ENCODE measurements at places on chromosomes 13 and 19.

DNA sequence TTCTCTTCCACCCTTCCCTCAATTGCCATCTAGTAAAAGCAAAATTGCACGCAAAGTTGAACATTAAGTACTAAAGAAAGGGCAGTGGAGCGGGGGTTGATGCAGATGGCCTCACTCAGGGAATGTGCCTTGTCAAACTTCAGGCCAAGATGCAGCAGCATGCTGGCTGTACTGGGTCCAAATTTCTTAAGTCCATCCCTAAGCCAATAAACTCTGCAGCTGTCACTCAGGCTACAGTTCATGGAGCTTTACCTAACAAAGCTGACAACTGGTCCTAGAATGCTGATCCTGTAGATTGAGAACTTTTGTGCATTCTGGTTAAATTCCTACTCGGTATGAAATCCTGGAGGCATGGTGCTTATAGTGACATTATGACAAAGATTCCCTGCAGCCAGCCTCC, 88.4 kb downstream of the FOXO1 start:
- H3K27me3 ChIP-seq = no peaks in the 10 kb centered on the region
- no peak overlapping the region for H3K4me3 ChIP-seq
- DNase-seq = no peak
- peak overlapping the region; percentile 55 for H3K27ac ChIP-seq
- peaks cover 11% of the 10 kb centered on the region for H3K36me3 ChIP-seq
- peaks cover 97% of the 10 kb centered on the region for H3K4me1 ChIP-seq

DNA sequence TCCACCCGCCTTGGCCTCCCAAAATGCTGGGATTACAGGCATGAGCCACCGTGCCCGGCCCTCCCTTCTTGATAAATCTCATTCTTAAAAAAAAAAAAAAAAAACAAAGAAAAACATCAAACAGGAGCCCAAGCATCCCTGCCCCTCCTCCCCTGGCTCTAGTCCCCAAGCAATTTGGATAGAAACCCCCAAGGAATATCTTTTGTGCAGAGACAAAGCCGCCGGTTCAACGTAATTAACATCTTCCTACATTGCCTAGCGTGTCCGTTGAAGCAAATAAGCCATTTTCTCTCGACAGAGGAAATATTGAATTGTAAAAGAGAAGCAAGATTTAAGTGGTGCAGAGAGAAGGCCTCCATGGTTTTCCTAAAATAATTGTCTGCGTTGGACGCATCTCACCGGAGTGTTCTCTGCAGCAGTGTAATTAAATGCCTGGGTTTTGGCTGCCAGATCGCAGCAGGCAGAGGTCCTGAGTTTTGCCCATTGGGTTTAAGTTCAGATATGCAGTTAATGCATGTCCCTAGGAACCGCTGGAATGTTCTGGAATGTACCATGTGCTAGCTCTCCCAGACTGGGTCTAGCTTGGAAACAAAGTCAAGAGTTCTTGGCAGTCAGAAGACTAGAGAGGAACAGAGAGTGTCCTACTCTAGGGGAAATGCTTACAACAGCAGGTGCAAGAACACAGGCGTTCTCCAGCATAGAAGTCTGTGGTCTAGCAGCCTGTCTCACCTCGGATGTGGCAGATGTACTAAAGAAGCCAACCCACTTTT, 30.8 kb downstream of the PIN1 start:
- H3K27ac ChIP-seq = peak overlapping the region; percentile 33
- H3K4me3 ChIP-seq = no peak overlapping the region
- peak; percentile 44 for DNase-seq

- no peak for DNase-seq
- H3K4me1 ChIP-seq = no peaks in the 10 kb centered on the region
- no peaks in the 10 kb centered on the region for H3K27me3 ChIP-seq
- no peak overlapping the region for H3K4me3 ChIP-seq
- no peaks in the 10 kb centered on the region for H3K36me3 ChIP-seq
These were observed 428.3 kb upstream of the MIR17HG start for GRCh38 chr13:90919153-90919552.

DNA sequence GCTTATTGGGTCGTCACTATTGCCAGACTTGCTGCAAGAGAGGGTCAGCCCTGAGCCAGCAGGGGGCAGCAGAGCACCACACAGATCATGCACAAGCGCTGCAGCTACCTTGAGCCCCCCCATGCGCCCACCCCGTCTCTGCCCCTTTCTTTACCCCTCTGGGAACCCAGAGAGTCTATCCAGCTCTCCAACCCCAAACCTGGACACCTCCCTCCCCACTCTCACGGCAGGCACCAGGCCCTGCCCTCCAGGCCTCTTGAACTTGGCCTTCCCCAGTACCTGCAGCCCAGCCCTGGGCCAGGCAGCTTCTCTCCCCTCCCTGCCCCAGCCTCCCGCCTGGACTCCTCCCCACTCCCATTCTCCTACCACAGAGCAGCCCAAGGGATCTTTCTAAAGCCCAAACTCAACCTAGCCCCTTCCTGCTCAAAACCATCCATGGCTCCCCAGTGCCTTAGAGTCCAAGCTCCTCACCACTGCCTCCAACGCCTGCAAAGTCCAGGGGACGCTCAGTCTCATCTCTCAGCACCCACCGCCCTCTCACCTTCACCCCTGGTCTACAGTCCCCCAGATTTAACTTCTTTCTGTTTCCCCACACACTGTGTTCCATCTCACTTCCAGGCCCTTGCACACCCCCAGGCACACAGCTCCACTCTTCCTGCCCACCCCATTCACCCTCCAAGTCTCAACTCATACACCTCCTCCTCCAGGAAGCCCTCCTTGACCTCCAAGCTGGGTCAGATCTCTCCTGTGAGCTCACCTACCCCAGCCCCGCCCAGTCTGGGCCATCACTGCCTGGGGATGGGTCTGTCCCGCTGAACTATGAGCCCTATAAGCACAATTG, 9.4 kb upstream of the CEACAM16 start:
- peaks cover 17% of the 10 kb centered on the region for H3K27me3 ChIP-seq
- H3K36me3 ChIP-seq = no peaks in the 10 kb centered on the region
- DNase-seq = peak; percentile 90
- H3K27ac ChIP-seq = peak overlapping the region; percentile 45
- H3K4me3 ChIP-seq = no peak overlapping the region

DNA sequence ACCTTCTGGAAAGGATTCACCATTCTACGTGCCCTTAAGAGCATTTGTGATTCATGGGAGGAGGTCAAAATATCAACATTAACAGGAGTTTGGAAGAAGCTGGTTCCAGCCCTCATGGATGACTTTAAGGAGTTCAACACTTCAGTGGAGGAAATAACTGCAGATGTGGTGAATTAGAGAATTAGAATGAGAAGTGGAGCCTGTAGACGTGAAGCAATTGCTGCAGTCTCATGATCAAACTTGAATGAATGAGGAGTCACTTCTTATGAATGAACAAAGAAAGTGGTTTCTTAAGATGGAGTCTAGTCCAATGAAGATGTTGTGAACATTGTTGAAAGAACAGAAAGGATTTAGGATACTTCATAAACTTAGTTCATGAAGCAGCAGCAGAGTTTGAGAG, 129.1 kb downstream of the TNFRSF19 start:
- no peak for DNase-seq
- no peak overlapping the region for H3K27ac ChIP-seq
- no peaks in the 10 kb centered on the region for H3K36me3 ChIP-seq
- no peak overlapping the region for H3K4me3 ChIP-seq
- H3K4me1 ChIP-seq = peaks cover 15% of the 10 kb centered on the region

DNA sequence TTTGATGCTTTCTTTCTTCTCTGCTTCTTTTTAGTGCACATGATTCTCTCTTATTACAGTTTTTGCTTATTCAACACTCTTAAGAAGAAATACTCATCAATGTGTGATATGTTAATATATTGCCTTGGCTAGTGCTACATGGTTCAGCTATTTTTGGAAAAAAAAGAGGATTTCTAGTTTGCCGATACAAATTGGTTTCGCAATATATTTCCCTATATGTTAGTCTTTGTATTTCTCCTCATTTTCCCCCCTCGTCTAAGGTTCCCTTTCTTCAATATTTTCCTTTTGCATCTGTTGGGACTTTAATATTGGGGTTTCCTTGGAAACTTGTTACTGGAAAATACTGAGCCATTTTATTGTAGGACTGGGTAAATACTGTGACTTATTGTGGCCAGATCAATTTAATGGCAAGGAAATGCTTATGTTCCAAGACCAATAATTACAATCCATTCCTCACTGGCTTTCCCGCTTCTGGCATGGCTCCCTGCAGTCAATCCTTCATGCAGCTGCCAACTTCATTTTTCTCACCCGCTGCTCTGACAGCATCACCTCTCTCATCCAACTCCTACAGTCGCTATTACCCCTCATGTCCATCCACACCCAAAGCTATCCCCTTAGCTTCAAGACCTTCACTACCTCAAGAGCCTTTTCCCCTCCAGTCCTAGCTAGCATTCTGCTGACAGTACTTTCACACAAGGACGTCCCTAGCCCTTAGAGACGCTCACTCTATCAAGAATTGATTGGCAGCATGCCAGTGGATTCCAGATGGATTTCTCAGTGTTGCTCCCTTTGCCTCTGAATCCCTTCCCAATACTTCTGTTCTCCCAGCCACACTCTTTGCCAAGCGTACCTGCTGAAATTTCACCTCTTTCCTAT, 280.1 kb upstream of the TMTC4 start:
- H3K4me3 ChIP-seq = no peak overlapping the region
- no peak for DNase-seq
- H3K27ac ChIP-seq = no peak overlapping the region
- no peaks in the 10 kb centered on the region for H3K4me1 ChIP-seq
- no peaks in the 10 kb centered on the region for H3K27me3 ChIP-seq
- no peaks in the 10 kb centered on the region for H3K36me3 ChIP-seq

DNA sequence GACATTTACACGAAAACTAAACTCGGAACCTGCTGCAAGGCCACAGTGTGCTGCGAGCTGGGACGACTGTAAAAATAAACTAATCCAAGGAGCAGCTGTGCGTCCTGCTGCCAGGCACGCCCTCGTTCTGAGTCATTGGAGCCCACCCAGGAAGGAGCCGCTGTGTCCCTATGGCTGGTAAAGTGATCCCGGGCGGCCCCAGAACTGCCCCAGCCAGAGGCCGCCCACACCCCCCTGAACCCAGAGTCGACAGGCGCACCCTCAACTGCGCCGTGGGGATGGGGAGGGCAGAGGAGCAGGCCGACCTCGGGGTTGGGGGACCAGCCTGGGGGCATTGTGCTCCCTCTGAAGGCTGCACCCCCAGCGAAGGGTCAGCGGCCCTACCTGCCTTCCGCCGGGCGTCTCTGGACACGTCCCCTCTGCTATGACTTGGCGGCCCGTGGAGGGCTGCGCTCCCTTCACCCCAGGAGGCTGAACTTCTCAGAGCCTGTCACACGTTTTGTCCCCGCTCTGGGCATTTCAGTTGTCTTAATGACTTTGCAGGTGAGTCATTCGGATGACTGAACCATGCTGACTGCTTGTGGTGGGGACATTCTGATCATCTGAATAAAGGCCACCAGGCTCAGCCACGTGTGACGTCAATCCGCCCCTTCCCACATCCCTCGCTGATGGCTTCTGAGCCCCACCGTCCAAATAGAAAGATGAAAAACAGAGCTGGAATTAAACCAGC, 42.7 kb downstream of the ADPRHL1 start:
- H3K27ac ChIP-seq = no peak overlapping the region
- no peak overlapping the region for H3K4me3 ChIP-seq
- no peaks in the 10 kb centered on the region for H3K36me3 ChIP-seq
- peaks cover 1% of the 10 kb centered on the region for H3K27me3 ChIP-seq

DNA sequence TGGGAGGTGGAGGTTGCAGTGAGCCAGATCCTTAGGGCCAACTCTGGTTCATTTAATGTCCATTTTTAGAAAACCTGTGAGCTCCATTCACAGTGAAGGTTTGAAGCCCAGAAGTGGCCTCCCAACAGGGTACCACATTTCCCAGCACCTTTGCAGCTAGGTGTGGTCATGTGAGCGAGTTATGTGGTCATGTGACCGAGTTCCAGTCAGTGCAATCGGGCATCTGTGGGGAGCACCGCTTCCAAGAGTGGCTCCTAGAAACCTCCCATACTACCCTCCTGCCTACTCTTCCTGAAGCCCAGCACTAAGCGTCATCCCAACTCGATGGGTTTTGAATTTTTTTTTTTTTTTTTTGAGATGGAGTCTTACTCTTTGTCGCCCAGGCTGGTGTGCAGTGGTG, 663 bp upstream of the PLA2G4C start:
- H3K36me3 ChIP-seq = peaks cover 11% of the 10 kb centered on the region
- peak overlapping the region; percentile 81 for H3K4me3 ChIP-seq
- H3K27me3 ChIP-seq = no peaks in the 10 kb centered on the region
- peaks cover 20% of the 10 kb centered on the region for H3K4me1 ChIP-seq
- H3K27ac ChIP-seq = peak overlapping the region; percentile 47
- DNase-seq = no peak

DNA sequence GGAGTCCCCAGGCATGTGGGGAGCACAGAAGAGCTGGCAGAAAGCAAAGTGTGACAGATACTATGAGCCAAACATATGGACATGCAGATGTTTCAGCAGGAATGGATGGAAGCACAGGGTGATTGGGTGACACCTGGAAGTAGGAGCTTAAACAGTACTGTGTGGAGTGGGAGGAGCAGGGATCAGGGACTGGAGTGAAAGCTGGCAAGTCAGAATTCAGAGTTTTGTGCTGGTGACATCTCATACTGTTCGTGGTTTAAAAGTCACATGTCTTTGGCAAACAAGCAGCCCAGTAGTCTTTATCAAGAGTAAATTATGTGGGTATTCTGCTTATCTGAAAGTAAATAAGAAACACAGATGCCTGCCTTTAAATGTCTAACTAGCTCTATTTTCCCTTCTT, 408.2 kb downstream of the COG6 start:
- H3K4me1 ChIP-seq = peaks cover 41% of the 10 kb centered on the region
- no peak overlapping the region for H3K4me3 ChIP-seq
- no peak overlapping the region for H3K27ac ChIP-seq
- DNase-seq = no peak
- no peaks in the 10 kb centered on the region for H3K36me3 ChIP-seq

DNA sequence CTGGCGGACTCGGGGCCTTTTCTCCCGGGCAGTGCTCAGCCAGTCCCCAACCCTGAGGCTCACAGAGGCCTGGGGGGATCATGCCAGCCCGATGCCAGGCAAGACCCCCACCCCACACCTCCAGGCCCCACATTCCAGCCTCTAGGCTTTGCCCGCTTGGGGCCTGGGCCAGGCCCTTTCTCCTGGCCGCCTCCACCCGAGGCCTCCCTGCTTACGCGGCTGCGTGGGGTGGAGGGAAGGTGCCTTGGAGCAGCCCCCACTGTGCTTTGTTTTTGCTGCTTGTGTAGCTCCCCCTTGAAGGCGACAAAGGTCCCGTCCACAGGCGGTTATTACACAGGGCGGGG, 38.4 kb downstream of the SMIM24 start:
- no peak overlapping the region for H3K27ac ChIP-seq
- H3K36me3 ChIP-seq = peaks cover 4% of the 10 kb centered on the region
- H3K27me3 ChIP-seq = no peaks in the 10 kb centered on the region
- no peak for DNase-seq
- no peak overlapping the region for H3K4me3 ChIP-seq
- peaks cover 8% of the 10 kb centered on the region for H3K4me1 ChIP-seq
